ENCODE measurements at places on chromosomes 1 and 21.

DNA sequence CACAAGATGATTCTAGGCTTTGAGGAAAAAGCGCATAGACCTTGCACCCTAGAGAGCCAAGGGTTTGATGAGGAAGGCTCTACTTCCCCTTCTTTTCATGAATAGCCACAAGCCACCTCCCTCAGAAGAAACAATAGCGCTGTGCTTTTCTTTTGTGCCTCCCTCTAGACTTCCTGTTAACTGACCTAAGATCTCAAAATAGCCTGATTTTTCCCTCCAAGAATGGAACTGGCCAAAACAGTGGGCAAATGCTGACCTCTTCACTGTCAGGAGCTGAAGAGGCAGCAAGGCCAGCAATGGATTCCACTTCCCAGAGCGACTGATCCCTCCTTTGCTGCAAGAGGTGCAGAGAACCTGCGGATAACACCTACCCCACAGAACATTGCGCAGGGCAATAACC, 362.8 kb downstream of the KCNH1 start:
- no peak for DNase-seq

GRCh38 chr1:40884055-40884795, 22.1 kb upstream of the CITED4 start:
- no peak for DNase-seq

DNA sequence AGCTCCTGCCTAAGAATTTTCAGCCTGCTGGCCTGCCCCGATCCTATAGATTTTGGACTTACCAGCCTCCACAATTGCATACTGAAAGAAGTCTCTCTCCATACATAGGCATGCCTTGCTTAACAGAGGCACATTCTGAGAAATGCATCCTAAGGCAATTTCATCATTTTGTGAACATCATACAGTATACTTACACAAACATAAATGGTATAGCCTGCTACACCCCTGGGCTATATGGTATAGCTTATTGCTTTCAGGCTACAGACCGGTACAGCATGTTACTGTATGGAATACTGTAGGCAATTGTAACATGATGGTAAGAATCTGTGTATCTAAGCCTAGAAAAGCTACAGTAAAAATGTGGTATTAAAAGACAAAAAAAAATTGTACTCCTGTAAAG, 174.7 kb downstream of the NRIP1 start:
- DNase-seq = no peak

DNA sequence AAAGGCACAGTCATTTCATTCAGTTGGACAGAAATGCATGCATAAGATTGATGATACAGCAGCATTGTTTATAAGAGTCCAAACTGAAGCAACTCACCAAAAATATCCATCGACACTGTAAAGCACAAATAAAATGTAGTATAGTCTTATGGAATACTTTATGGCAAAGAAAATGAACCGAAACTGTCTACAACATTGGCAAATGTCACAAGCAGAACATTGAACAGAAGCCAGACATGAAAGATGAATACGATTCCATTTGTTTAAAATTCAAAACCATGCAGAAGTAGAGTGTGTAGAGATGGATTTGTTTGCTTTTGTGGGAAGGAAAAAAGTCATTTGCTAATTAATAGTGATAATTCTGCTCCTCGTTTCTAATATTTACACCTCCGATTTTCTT, 7.5 kb upstream of the LEFTY1 start:
- no peak for DNase-seq

- DNase-seq = no peak
These were observed 173.6 kb downstream of the PTGER3 start for GRCh38 chr1:70874063-70874462.

GRCh38 chr1:155176544-155177071, 3.0 kb downstream of the TRIM46 start:
- peak; percentile 34 for DNase-seq

DNA sequence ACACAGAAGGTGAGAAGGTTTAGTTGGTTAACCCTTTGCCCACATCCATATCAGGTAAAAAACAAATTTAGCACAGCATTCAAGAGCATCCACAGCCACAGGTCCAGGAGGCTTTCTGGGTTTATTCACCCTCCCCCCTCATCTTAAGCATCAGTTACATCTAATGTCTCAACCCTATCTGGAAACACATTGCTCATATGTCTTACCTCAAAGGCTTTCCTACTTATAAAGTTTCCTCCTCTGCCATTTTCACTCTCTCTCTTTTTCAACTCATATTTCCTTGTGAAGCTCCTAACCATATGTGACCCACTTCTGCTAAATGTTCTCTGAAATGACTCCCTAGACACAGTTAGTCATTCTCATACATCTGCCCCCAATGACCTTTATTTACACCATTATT, 47.9 kb upstream of the RUNX1 start:
- no peak for DNase-seq

DNA sequence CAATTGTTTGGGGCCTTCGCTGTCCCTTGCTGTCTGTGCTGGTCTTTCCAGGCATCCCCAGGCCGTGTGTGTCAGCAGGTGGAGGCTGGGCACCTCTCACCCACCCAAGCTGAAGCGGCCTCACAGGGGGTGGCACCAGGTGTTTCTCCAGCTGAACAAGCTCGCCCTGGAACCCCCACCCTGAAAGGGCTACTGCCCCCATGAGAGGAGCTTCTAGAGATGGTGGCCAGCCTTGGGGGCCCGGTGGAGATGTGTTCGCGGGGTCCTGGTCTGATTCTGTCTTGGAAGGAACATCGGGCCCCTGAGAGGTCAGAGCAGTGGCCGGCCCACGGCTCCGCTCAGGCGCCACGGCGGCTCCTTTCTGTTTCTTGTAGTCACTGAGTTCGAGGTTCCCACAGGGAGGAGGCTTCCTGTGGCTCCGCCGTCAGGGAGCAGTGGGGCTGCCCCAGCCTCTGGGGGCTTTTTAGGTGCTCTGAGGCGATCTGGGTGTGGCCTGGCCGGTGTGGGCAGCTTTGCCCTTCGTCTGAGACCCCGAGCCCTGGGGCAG, 46.9 kb downstream of the SKI start:
- DNase-seq = no peak

- DNase-seq = no peak
These were observed 37.6 kb upstream of the BTG3 start for GRCh38 chr21:17650292-17650691.

DNA sequence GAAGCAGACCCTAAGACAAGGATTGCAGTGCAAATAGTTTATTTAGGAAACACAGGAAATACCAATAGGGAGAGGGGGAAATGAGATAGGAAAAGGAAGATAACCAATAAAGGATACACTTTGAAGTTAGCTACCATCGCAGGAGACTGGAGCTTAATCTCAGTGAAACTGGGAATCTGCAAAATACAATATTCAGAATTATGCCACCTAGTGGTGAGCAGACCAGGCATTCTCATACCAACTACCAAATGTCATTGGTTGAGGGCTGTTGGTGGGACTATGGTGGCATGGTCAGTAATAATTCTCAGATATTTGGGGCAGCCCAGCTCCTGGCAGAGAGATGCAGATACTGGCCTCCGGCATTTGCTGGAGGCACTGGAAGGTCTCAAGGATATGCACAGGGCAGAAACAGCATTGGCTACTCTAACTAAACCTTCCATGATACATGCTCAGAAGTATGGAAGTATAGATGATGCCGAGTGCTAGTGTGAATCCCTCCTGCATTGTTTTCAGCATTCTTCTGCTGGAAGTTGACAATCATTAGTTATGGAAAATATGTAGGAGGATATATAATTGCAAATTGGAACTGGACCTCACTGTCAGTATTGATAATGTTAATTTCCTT, 11.8 kb upstream of the ZFP69B start:
- DNase-seq = peak; percentile 40

GRCh38 chr1:156262461-156263287, 14.8 kb upstream of the PAQR6 start:
- DNase-seq = no peak

- no peak for DNase-seq
These were observed 33.3 kb downstream of the BMP8A start for GRCh38 chr1:39524591-39525365.

GRCh38 chr1:100511773-100512172, 26.2 kb upstream of the GPR88 start:
- DNase-seq = no peak

- DNase-seq = no peak
These were observed 103.3 kb downstream of the CYYR1 start for GRCh38 chr21:26469789-26470188.

DNA sequence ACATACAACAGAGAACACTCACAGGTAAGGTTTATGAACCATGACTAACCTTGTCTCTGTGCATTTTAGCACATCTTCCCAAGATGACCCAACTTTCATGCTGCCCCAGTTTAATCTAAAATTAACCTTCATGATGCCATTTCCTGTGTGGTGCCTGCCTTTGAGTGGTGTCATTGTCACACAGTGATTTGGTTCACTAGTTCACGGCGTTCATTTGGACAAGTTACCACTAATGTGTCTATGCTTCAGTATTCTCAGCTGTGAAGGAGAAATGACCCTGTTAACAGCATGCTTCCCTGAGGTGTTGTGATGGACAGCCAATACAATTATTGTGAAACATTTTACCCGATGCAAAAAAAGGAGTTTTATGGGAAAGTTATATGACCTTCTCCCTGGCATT, 693.1 kb downstream of the RWDD3 start:
- DNase-seq = no peak

DNA sequence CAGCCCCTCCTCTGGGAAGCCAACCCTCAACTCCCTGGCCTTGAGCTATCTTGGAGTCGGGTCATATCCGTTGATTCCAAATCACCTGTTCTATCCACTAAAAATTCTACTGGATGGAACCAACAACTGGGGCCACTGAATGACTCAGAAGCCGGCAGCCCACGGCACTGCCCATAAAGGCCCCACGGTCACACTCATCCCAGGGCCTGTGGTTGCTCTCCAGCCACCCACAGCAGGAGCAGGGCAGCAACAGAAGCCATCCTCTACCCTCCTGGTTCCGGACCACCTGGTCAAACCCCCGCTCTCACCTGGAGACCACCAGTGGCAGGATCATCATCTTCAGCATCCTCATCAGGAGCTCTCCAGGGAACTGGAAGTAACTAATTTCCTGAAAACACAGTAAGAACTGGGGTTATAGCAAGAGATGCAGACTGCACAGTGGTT, 8.4 kb downstream of the SLC1A7 start:
- DNase-seq = no peak

DNA sequence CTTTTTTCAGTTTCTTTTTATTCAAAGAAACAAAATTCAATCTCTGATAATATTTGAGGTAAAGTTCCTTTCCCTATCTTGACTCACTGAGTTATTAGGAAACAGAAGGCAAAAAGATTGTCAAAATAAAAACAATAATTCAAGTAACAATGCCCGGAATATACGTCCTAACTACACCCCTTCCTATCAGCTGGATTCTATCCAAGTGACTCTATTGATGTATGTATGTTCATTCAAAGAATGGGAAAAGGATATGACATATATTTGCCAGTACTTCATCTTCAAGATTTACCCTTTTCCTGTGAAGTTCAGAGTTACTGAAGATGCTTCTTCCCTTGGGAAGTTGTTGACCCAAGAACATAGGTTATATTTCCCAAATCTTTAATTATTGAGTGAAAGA, 13.7 kb downstream of the SPRTN start:
- peak; percentile 59 for DNase-seq

- DNase-seq = no peak
These were observed 159.6 kb upstream of the COA6 start for GRCh38 chr1:234213658-234214128.

DNA sequence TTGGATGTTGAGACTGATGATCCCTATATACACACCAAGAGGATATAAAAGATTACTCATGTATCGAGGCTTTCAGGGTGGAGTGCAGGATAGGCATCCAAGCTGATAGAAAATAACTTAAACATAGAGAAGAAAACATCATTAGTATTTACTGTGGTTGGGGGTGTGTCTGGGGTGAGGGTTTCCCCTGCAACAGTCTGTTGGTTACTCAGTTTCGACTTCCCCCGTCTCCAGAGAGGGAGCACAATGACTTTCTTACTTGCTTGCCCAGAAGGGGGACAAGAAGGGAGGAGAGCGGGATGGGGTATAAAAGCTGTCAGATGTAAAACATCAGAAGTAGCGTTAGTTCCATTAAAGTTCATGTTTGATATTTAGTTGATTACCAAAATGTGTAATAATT, 717.4 kb upstream of the ZP4 start:
- no peak for DNase-seq

GRCh38 chr1:16005597-16005996, 1.6 kb downstream of the SRARP start:
- no peak for DNase-seq

GRCh38 chr1:244173240-244173639, 122.2 kb downstream of the ZBTB18 start:
- no peak for DNase-seq

- no peak for DNase-seq
These were observed 124.0 kb downstream of the CNIH3 start for GRCh38 chr1:224739997-224740684.
